Activated CD8-positive, alpha-beta memory T cell treated with anti-CD3 and anti-CD28 coated beads, Interleukin-2, amount 10 ng/mL, durations not matched to agents 7 days and 5 days (primary cell): ENCODE measurements at places on chromosomes 11 and 22. TPM values are rescaled to one million over a fixed set of nuclear protein-coding genes. Genes with fewer than 3 reads are reported as not detected.
A peak's percentile ranks its signal among the peaks of the same experiment; 100 is the strongest.

- DNase-seq: no peak
- H3K36me3 ChIP-seq: no peaks in the 10 kb centered on the region
- H3K4me3 ChIP-seq: no peak overlapping the region
- H3K27ac ChIP-seq: no peak overlapping the region
Measured at GRCh38 chr11:134835561-134835960, 423.5 kb upstream of the B3GAT1 start.

DNA sequence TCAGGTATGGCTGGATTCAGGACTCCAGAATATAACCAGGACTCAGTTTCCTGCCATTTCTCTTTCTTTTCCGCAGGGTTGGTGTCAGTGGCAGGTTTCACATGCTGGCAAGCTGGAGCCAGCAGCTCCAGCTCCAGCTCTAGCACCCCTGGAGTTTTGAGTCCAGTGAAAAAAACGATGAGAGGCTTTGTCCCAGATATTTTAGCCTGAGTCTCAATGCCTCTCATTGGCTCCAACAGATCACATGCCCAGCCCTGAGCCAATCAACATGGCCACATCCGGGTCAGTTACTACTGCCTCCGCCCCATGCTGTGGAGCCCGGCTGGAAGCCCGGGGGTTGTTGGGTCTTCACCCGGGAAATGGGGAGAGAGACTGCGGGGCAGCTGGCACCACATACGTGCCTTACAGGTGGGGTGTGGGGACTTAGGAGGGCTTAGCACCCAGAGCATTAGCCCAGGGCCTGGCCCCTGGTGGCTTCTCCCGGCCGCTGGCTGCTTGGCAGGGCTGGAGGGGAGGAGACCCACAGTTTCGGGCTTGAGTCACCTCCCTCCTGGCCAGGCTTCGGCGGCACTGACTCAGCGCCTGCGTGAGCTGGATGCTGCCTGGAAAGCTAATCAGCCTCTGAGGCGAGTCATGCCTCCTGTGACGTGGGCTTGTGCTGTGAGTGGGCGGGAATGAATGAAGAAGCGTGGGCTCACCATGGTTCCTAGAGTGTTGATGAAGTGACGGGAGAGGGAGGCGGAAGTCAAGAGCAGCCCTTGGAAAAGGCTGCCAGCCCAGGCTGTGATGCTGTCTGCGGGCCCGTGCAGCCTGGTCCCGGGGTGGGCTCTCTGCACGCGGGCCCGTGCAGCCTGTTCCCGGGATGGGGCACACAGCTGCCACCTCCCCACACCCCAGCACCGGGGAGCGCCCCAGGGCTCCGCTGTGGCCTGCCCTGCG lies 15.3 kb upstream of the MRTFA start:
- H3K27me3 ChIP-seq: no peaks in the 10 kb centered on the region
- peak overlapping the region; percentile 68 for H3K27ac ChIP-seq
- peak overlapping the region; percentile 59 for H3K4me3 ChIP-seq
- DNase-seq: peak; percentile 91

DNA sequence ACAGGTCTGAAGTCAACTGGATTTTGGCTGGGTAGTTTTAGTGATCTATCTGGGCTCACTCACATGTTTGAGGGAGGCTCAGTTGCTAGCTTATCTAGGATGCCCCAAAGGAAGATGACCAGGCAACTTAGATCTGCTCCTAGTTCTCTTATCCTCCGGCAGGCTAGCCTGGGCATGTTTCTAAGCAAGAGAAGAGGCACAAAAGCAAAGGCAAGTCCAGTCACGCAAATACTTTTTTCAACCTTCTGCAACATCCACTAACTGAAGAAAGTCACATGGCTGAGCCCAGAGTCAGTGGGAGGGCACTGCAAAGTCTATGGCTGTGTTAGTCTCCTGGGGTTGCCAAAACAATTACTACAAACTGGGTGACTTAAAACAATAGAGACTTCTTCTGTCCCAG lies 32.9 kb upstream of the FSHB start:
- H3K36me3 ChIP-seq: no peaks in the 10 kb centered on the region
- DNase-seq: no peak
- no peak overlapping the region for H3K4me3 ChIP-seq

Gene OSM
- 141 TPM for total RNA-seq

DNA sequence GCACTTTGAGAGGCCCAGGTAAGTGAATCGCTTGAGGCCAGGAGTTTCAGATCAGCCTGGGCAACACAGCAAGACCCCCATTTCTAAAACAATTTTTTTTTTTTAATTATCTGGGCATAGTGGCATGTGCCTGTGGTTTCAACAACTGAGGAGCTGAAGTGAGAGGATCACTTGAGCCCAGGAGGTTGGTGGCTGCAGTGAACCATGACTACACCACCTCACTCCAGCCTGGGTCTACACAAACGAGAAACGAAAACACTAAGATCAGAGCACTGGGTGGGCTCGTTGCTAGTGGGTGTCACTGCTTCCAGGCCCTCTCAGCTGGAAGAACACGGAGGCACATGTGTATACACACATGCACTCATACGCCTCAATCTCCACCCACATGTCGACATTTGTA lies 4.1 kb upstream of the MOB2 start:
- peaks cover 5% of the 10 kb centered on the region for H3K4me1 ChIP-seq
- H3K36me3 ChIP-seq: no peaks in the 10 kb centered on the region
- DNase-seq: no peak
- H3K4me3 ChIP-seq: no peak overlapping the region

DNA sequence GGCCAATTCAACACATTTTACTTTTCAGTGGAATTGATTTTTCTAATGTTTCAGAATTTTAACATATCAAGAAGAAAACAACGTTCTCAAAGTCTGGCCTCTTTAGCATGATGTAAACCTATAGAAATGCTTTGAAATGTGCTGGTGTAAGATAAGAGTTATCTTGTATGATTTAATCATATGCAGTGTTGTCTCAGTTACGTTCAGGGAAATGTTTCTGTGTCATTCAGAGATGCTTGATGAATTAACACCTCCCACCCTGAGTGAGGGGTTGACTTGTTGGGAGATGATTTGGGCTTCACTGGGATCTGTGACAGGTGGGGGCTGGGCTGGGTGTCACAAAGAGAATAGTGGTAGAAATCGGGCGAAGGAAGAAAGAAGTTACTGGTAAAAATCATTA lies 15.7 kb upstream of the MYO18B start:
- H3K4me1 ChIP-seq: peaks cover 15% of the 10 kb centered on the region
- H3K4me3 ChIP-seq: no peak overlapping the region
- H3K36me3 ChIP-seq: peaks cover 35% of the 10 kb centered on the region
- peak overlapping the region; percentile 60 for H3K27ac ChIP-seq
- no peak for DNase-seq

Gene TBX1
- total RNA-seq: 1.1 TPM

Gene KRTAP5-7
- total RNA-seq: not detected
